Lung (tissue), 17 donors: ENCODE measurements at places on chromosomes 2 and 18. TPM values are rescaled to one million over a fixed set of nuclear protein-coding genes. Genes with fewer than 3 reads are reported as not detected.

GKN1 gene
- not detected for polyA plus RNA-seq

DNA sequence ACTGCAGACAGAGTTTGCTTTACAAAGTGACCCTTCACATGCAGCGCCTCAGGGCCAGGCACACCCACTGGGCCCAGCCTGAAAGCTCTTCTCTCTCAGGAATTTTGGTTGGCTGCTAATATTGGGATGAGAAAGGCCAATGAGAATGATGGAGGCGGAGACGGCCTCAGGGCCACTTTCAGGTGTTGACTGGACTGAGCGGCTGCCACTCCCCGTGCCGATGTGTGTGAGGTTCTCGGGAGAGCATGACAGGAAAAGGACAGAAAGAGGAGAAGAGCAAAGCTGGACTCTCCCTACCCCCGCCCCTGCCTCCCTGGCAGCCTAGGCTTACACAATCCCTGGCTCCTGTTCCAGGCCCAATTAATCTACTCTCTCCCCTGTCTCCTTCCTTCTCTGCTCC, 155.7 kb downstream of the CELF4 start:
- DNase-seq = peak; percentile 63

GRCh38 chr2:15577071-15577735, 14.5 kb upstream of the DDX1 start:
- peak; percentile 88 for DNase-seq

DNA sequence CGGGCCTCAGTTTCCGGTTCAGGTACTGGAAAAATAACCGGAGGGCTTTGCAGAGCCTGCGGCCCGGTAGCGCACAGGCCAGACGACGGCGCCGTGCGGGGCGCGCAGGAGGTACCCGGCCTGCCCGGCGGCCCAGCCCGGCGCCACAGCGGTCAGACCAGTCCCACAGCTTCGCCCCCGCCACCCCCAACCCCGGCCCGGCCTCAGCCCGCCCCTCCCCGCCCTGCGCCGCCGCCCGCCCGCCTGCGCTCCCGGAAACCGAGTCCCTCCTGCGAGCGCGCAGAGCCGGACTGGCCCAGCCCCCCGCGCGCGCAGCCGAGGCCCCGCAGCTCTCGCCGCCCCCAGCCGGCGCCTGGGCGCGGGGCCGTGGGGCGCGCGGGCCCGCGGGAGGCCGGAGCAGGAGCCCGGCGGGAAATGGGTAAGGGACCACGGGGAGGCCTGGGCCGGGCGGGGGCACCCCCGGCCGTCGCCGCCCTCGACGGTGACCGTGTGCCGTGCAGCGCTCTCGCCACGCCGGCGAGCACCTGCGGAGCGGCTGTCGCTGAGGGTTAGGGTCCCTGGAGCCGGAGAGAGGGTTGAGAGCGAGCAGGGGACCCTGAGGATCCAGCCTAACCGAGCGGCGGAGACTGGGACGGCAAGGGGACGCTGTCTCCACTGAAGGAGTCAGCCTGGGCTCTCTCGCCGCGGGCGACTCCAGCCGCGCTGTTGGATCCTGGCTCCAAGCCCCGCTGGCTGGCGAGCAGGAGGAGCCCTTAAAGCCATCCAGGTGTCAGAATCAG, 16.5 kb upstream of the PSD4 start:
- DNase-seq = peak; percentile 42

DNA sequence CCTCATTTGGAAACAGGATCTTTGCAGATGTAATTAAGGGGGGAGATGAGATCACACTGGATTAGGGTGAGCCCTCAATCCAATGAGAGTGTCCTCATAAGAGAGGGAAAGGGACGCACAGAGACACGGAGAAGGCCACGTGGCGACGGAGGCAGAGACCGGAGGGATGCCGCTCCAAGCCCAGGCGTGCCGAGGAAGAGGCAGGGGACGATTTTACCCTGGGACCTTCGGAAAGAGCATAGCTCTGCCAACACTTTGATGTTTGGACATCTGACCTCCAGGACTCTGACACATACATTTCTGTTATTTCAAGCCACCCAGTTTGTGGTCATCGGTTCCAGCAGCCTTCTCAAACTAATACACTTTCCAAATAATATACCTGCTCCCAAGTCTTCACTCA, 84.4 kb upstream of the ZCCHC2 start:
- DNase-seq = no peak

DNA sequence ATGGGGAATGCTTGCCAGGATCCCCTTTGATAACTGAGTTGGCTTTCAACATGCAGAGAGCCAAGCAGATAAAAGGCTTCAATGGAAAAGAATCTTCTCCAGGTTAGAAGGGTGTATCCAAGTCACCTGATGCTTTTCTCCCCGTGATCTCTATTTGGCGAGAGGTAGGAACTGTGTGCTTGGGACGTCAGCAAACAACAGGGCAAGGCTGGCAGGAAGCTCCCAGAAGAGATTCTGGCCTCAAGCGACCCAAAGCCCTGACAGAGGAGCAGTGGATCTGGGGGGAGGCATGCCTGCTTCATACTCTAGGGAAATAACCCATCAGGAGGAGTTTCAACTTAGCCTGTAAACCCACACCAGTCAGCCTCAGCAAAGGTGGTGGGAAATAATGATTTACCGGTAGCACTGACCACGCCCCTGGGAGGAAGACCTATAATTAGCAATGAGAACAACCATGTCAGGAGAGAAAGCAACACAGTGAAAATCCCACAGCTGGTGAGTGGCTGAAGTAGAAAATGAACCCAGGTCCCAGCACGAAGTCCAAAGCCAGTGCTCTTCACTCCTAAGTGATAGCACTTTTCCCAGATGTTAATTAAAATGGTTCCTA, 76.3 kb upstream of the SEC11C start:
- no peak for DNase-seq

- peak; percentile 26 for DNase-seq
These were observed 32.3 kb downstream of the ITSN2 start for GRCh38 chr2:24328010-24328409.

DNA sequence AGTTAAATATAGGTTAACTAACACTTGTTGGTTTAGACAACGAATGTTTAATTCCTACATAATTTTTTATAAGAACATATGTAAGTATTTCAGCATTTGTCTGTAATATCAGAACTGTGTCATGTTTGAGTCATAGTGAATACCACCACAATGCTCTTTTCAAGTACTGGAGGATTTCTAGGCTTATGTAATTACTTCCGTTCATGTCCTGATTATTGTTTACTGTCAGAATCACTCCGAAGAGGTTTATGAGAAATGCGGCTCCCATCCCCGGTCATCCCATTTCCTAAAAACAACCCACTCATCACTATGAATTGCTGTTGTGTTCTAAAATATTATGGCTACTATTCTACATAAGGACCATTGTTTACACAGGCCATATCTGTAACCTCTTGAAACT, 45.1 kb downstream of the CDH19 start:
- no peak for DNase-seq

GRCh38 chr2:71380665-71381064, 49.1 kb downstream of the ZNF638 start:
- no peak for DNase-seq

GRCh38 chr18:21330122-21330701, 88.2 kb downstream of the GREB1L start:
- DNase-seq = no peak

DNA sequence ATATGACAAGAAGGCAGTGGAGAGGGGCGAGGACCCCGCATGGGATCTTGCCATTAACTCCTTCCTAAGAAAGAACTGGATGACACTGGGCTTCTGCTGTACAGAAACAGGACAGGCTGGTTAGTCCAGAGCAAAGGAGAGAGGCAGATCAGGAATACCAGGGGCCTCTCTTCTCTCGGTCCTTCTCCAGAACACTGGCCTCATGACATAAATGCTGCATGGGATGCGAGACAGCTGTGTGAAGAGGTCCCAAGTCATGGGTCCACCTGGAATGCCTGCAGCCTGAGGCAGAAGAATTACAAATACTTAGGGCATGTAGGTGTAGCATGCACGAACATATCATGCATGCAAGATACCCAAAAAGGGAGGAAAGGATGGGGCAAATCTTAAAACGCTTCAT, 9.1 kb downstream of the MBOAT2 start:
- DNase-seq = no peak

- DNase-seq = no peak
These were observed 30.1 kb downstream of the FHOD3 start for GRCh38 chr18:36327352-36328316.

ACVR1C gene
- polyA plus RNA-seq = 0.08 TPM

DNA sequence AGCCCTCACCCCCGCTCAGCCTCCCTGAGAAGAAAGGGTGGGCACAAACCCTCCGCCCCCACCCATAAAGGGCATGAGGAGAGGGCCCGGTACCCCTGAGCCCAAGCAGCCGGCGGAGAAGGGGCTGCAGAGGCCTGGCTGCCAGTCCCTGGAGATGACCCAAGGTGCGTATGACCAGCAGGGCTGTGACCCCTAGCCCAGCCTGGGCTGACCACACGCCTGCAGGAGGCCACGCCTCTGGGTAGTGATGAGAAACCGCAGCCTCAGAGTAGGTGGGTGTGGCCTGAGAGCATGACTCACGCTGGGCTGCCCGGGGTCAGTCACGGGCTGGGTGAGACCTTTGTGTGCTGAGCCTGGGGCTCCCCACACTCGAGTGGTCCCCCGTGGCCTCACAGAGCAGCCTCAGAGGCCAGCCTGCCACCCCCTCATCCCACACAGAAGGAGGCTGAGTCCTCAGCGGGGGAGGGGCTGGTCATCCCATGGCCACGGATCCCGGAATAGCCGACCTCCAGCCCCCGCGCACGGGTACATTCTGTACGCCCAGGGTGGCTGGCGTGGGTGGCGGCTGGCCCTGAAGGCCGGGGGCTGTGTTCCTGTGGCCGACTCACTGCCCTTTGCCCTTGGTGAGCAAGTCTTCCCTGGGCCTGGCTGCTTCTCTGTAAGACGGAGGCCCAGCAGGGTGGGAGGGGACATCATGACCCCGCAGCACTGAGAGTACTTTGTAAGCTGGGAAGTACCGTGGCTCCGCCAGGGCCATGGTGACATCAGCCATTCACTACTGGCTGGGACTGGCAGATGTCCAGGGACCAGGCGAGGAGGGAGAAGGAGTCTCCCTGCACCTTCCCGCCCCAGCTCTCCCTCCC, 110.8 kb upstream of the OTOS start:
- peak; percentile 84 for DNase-seq

DNA sequence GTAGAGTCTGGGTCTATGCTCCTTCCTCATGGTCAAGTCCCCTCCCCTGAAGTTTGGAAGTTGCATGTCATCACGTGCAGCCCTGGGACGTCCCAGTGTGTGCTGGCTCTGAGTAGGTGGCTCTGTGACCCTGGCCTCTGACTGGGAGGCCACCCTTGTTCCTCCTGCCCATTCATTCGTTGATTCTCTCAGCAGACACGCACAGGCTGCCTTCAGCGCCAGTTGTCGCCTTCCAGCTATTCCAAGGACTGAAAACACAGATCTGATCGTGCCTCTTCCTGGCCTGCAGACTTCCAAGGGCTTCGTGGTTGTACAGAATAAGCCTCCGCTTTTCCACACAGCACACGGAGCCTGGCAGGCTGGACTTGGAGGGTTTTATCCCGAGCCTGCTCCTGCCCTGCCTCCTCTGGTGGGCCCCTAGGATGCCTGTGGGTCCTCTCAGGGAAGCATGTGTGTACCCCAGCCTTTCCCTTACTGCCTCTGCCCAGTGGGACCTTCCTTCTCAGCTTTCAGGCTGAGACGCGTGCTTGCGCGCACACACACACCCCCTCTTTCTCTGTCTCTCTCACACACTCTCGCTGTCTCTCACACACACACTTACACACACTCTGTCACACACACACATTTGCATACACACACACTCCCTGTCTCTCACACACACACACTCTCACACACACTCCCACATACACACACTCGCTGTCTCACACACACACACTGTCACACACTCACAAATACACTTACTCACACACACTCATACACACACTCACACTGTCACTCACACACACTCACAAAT, 17.7 kb downstream of the SH3BP4 start:
- no peak for DNase-seq

DNA sequence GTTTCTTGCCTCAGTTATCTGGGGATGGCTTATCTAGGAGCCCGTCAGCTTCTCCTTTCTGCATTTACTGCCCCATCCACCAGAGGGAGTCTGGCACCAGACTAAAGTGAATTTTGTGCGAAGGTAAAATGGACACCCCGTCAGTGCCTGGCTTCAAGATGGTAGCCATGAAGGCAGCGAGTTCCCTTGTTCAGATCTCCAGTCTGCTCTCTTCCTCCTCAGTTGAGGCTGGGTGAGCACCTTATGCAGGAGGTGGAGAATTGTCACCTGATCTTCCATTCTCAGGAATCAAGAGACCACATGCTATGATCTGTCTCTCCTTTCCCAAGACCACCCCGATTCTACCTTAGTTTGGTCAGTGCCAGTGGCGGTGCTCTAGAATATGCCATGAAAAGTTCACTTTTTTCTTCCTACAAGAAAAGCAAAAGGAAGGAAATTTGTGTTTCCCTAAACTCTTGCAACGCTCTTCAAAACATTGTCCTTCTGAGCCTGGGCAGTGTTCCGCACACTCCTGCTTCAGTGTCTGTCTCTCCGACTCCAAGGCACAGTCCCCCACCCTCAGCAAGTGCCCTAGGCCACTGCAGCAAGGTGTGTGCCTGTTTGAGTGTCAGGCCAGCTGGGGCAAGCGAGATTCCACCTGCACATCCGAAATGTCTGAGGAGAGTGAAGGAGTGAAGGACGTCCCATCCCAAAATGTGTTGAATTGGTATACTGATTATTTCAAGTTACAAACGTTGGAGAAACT, 168.6 kb downstream of the SS18 start:
- DNase-seq = no peak

DNA sequence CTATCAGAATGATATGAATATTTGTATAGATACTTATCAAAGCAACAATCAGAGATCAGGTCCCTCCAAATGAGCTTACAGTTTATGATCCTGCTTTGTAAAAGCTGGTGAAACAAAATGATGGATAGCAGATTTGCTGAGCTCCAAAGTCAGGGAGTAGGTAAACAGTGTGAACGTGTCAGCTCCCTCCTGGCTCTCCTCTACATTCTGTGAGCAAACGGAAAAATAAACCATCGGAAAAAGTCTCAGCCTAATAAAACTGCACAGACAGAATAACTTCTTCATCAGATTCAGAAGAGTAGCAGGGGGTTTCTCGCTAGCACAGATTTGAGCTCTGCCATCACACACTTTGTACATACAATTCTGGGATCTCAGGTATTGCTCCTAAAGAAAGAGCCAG, 51.3 kb downstream of the BCL11A start:
- DNase-seq = no peak

MYCN gene
- polyA plus RNA-seq = 0.23 TPM

REG3G gene
- 0.13 TPM for polyA plus RNA-seq

RIT2 gene
- polyA plus RNA-seq = not detected

DNA sequence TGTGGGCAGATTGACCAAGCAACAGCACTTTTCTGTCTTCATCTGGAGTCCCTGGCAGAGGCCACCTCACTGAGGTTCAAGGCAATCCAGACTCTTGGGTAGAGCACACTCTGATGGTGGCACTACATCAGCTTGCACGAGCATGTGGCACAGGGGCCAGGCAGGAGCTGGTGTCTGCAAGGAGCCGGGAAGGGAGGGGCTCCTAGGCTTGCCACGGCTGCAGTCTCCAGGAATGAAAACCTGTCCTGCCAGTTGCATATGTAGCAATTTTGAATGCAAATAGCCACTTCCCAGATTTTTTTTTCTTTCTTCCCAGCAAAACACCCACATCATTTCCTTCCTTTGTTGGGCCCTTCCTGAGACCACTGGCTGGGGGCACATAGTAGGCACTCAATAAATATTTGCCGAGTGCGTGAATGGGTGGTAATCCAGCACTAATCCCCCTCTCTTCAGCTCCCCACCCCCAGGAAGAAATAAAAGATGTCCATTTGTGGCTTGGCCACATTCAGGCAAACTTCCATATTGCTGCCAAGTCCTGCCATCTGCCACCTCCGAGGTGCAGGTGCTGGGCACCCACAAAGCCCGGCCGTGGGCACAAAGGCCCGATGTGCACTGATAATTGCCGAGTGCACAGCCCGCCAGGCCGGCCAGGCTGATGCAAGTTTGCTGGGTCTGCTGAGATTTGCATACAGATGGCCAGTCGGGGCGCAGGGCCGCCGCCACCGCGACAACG, 72.4 kb downstream of the MYCN start:
- peak; percentile 72 for DNase-seq
